ENCODE measurements at places on chromosomes 2 and 18.
A peak's percentile ranks its signal among the peaks of the same experiment; 100 is the strongest.

DNA sequence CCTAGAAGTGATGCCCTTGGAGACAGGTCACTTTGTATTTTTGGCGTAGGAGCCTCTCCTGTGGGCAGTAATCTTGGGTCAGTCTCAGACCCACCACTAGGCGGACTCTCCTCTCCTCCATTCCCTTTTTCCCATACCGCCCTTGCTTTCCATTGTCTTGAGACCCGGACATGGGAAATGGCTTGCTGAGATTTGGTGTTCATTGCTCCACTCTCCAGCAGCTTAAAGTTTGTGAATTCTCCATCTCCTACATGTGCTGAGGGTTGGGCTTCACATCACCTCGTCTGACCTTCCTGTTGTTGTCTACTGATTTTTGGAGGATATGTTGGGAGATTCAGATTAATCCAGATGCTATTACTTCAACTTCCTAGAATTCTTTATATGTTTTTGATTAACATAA is 159.2 kb upstream of the RAB12 start:
- no peak for DNase-seq

DNA sequence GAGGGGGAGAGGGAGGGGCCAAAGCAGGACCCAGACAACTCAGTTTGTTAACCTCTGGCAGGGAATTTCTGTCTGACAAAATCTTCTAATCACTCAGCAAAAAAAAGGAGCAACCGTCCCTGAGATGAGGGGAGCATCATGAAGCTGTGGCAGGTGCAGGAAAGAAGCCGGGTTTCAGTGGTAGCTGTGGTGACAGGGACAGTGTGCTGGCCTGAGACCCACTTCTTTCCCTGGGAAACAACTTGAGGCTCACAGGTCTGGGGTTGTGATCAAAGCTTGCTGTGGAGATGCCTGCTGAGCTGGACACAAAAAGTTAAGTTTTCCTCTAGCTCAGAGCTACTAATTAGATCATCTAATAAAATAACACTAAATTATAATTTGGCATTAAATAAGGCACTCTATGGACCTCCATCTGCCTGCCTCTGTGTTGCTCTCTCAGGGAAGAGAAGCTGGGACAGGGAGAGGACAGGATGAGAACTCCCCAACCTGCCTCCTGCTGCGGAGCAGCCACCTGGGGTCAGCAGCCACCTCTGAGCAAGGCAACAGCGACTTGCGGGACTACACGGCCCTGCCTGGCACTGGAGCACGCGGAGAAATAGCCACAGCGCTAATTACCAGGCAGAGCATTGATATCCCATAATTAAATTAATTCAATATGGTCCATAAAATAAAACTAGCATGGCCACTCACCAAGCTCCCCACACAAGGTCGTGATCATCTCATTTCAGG is 104.6 kb upstream of the TEX51 start:
- no peak for DNase-seq

- DNase-seq: no peak
Observed at GRCh38 chr2:10564876-10565445, 116.8 kb upstream of the ODC1 start.

DNA sequence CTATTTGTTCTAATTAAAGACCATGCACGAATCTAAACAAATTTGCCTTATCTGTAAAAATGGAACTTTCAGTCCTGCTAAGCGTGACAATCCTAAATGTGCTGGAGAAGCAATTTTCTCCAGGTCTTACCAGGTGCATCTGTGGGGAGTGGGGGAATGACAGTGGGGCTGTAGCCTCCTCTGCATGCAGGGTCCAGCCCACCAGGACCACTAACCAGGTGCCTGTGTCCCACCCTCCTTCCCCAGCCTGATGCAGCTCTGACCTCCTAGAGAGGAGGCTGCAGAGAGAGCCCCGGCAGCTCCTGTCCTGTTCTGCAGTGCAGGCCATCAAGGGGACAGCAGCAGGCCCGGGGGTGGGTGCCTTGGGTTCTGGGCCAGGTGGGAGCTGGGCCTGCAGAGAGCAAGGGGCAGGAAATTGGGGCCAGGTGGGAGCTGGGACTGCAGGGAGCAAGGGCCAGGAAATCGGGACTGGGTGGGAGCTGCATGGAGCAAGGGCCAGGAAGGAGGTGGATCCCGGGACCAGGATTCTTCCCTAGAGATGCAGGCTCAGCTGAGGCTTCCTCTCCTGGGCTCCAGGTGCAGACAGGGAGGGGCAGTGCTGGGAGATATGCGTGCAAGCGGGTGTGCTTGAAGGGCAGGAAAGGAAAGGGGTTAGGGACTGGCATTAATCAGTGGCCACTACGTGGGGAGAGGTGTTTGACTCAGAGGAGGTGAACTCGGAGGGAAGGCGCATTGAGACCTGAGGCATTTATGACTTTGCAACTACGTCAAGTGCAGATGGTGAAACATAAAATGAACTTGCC is 185.3 kb downstream of the ANKRD30B start:
- DNase-seq: no peak

GRCh38 chr2:223102040-223102400 is 50.0 kb downstream of the KCNE4 start:
- DNase-seq: no peak

- DNase-seq: peak; percentile 31
Observed at GRCh38 chr2:10659898-10660568, 29.7 kb downstream of the NOL10 start.

GRCh38 chr2:210476194-210477128 is at the start of gene LANCL1:
Gene LANCL1 (minus strand): TSS chr2:210476759. CDS start chr2:210476396, 363 bp downstream.
- DNase-seq: peak; percentile 71

GRCh38 chr18:65091744-65092329 is 659.0 kb upstream of the CDH7 start:
- DNase-seq: no peak

DNA sequence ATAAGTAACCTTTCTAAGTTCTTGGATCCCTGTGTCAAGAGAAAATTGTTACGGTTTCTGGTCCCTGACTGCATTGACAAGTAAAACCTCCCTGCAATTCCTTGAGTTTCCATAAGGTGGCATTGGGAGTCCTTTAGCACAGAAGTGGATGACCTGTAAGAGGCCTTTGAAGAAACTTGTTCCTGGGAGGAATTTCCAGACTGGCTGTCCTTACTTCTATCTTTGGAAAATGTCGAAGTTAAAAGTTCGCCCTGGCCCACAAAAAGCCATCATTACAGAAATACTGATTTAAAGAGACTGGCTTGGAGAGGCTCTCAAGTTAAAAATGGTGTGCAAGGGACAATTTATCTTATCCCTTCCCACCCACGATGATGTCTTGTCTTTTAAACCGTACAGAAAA is 218.4 kb downstream of the CDH20 start:
- no peak for DNase-seq

DNA sequence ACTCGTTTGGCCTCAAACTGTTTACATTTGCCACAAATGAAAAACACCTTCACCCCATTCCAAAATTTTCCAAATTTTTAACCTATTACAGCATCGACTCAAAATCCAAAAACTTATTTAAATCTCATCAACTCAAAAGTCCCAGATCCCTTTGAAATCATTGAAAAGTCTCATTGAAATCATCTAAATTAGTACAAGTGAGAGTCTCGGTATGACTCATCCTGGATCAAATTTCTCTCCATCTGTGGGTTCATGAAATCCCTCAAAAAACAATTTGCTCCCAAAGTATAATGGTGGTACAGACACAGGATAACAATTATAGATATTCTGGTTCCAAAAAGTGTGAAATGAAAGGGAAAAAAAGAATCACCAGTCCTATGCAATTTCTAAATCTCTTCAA is 65.1 kb downstream of the LRP1B start:
- DNase-seq: no peak

GRCh38 chr2:96359866-96360265 is 24.3 kb downstream of the NCAPH start:
- DNase-seq: no peak

DNA sequence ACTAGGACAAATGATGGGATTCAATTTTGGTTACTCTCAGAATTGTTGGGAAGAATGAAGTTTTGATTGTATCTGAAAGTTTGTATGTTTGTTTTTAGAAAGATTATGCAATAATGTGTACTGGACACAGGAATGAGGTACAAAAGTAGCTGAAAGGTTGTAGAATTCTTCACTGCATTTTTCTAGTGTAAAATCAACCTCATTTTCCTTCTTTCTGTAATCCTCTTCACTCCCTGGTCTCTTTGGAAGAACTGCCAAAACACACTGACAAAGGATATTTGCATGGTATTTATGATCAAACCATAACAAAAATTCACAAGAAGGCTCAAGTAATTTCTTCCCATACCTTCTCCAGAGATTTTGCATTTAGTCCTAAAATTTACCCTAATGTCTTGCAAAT is 110.7 kb downstream of the ZEB2 start:
- DNase-seq: no peak

GRCh38 chr18:6482198-6482977 is 67.7 kb upstream of the L3MBTL4 start:
- DNase-seq: no peak

GRCh38 chr2:128805237-128805636 is 486.6 kb upstream of the HS6ST1 start:
- no peak for DNase-seq

GRCh38 chr2:156437272-156437930 is 1.2 kb downstream of the GPD2 start:
- DNase-seq: no peak

DNA sequence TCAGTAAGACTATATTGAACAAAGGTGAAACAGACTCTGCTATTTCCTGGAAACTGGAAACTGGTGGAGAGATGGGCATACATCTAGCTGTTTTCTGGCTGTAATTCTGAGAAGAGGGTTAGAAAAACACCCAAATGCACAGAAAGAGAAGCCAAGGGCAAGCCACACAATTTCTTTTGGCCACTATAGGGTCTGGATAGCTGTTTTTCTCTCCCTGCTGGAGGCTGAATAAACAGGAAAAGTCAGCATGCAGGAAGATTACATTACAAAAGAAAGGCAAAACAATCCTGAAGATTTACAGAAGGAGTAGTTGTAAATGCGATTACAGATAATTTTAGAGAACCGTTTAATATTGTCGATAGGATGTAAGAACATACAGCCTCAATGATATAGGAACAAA is 186.2 kb upstream of the REG3G start:
- no peak for DNase-seq

DNA sequence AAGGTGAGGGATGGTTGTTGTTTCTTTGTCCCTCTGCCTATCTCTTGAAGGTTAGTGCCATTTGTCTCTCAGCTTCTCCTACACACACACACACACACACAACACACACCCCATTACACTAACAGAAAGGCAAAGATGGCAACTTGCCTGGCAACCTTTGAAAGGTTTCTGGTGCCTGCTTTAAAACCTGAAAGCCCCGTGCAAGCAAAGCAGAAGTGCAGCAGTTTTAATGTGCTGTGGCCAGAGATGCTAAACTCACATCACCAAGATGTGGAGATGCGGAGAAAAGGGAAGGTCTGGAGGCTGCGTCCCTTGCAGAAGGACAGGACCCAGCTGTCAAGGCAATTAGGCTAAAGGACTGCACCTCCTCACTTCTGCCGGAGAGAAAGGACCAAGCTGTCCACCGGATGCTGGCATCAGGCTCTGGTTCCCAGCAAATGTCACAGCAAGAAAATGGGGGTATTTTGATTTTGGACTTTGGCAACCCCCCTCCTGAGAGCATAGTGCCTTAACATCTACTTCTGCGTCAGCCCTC is 196.4 kb downstream of the ARL4C start:
- no peak for DNase-seq

All from activated CD4-positive, alpha-beta T cell treated with anti-CD3 and anti-CD28 coated beads, Interleukin-2, amount 50 U/mL, for 4 hours (primary cell).